ENCODE measurements at places on chromosomes 2 and 18.
A peak's percentile ranks its signal among the peaks of the same experiment; 100 is the strongest.

- no peak for DNase-seq
Measured at GRCh38 chr2:168543037-168543436, 87.0 kb downstream of the CERS6 start.

DNA sequence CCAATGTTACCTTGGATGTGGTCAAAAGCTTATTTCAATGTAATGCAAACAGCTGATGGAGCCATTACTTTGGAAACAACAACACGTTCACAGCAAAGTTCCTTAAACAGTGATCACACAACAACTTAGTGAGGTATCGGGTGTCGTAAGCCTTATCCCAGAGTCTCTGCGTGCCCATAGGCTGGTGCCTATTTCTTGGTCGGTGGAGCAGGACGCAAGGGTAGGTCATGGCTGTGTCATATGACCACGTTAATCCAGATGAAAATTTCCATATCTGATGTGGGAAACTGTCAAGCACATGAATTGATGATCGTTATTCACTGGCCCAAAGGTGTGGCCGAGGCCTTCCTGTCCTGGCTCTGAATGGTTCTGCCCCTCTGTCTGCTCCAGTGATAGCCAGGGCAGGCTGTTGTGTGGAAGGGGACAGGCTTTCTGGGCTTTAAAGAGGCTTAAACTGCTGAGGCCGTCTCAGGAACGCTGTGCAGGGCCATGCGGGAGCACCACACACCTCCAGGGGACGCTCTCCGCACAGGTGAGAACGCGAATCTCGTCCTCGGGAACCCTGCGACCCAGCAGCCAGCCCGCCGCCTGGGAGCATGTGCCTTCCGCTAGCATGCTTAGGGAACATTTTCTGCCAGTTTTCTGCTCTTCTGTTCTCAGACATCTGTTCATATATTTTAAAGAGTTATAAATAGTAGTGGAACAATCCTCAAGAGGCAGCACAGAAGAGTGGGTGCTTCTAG is 90.6 kb downstream of the KCTD1 start:
- DNase-seq = no peak

GRCh38 chr2:120401275-120402066 is 55.5 kb downstream of the INHBB start:
- DNase-seq = no peak

DNA sequence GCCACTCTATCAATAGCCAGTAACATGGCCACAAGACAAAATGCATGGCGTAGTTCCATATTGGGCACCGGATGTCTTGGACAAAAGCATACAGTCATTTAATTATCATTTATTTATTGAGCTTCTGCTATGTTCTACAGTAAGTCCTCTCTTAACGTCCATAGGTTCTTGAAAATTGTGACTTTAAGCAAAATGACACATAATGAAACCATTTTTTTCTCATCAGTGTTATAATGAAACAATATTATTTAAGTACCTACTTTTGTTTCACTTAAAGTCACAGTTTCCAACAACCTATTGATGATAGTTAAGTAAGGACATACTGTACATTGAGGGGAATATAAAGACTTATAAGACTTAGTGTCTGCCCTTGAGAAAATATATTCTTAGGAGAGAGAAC is 84.9 kb downstream of the XRCC5 start:
- DNase-seq = no peak

DNA sequence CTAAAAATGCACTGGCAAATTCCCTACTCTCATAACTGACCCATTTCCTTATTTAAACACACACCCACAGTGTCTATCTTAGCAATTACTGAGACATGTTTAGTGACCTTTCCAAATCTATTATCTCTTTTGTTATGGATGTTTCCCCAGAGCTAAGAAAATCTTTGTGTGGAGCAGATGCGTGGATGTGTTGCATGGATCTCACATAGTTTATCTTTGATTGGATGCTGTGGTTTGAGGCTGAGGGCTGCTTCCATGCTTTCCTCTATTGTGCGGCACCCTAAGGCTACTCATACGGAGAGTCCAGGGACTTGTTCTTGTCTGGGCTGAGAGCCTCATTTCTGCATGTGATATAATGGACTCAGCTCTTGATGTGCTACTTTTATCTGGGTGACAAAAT is 4.7 kb downstream of the ANKZF1 start:
- no peak for DNase-seq

- DNase-seq = no peak
Measured at GRCh38 chr2:15119722-15120175, 441.4 kb downstream of the NBAS start.

- no peak for DNase-seq
Measured at GRCh38 chr18:59072727-59073421, 66.8 kb upstream of the SEC11C start.

- DNase-seq = no peak
Measured at GRCh38 chr2:72198532-72199241, 51.0 kb upstream of the CYP26B1 start.

DNA sequence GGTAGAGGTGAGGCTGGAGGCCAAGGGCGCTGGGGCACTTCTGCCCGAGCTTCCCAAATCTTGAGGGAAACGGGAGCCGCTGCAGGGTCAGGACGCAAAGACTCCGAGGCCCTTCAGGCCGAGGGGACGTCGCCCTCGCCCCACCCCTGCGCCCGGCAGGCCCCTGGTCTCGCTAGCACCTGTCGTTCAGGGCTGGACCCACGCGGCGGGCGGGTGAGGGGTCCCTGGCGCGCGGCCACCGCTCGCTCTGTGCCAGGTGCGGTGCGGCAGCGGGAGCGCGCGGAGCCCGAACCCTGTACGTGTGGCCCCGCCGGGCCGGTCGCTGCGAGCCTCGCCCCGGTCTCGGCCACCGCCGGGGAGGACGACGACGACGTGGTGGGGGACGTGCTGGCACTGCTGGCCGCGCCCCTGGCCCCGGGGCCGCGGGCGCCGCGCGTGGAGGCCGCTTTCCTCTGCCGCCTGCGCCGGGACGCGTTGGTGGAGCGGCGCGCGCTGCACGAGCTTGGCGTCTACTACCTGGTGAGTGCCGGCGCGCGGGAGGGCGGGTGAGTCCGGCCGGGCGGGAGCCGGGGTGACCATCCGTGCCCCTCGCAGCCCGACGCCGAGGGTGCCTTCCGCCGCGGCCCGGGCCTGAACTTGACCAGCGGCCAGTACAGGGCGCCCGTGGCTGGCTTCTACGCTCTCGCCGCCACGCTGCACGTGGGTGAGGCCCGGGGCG is 4.9 kb downstream of the ERFE start:
- DNase-seq = peak; percentile 37

- DNase-seq = no peak
Measured at GRCh38 chr2:165562233-165562632, 92.7 kb downstream of the CSRNP3 start.

DNA sequence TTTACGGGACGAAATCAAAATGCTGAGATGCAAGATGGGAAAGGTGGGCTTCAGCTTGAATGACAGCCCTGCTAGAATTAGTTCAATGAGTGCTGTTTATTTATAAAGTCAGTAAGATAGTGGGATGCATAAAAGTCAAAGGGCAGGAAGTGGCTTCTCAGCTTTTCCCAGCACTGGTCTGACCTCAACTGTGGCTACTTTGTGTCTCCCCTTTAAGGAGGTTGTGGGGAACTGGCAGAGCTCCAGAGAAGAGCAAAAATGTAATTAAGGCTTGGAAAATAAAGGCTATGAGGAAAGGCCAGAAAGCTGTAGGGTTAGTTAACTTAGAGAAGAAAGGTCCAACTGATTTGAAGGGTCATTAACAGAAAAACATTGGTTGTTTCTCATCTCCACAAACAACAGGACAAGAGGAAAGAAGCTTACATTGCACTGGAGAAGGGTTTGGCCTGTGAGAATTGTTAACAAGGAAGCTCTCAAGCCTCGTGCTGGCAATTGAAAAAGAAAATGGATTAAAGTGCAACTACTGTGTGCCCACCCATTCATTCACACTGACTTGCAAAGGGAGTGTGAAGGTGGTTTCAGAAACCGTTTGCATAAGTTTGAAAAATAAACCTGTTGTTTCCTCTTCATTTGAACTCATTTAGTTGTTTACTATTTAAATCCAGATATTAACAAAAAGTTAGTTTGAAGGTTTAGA is 68.8 kb upstream of the CD28 start:
- no peak for DNase-seq

DNA sequence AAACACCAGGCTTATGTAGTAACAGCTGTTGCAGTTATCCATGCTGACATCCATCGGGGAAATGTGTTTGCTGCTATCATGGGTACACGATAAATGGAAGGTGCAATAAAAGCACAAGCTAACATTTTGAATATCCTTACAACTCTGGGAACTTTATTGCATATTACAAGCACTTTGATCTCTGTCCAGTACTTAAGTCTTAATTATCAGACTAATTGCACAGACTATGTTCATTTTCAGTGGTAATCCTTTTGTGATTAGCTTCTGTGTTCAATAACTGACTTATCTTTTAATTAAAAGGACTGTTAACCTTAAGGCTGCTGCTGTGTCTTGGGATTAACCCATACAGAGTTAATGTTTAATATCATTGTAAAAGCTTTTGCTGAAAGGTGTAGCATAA is 101.4 kb upstream of the ATP5MC3 start:
- no peak for DNase-seq

- DNase-seq = no peak
Measured at GRCh38 chr2:218368621-218369153, 12.0 kb downstream of the CATIP start.

GRCh38 chr2:15334644-15335326 is 226.3 kb downstream of the NBAS start:
- no peak for DNase-seq

GRCh38 chr2:206558492-206558891 is 83.8 kb upstream of the FAM237A start:
- no peak for DNase-seq

DNA sequence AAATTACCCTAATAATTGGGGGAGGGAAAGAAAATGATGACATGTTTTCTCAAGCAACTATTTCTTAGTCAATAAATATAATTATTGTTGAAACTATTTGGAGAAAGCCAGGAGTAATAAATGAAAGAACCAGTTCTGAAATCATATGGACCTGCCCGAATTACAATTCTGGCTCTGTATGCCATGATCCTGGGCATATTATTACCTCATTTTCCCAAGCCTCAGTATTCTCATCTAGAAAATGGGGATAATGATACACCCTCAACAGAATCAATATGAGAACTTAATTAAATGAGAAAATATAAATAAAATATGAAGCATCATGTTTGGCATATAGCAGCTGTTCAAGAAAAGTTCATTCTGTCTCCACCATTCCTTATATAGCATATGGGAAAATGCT is 22.9 kb downstream of the ARHGEF33 start:
- DNase-seq = no peak

DNA sequence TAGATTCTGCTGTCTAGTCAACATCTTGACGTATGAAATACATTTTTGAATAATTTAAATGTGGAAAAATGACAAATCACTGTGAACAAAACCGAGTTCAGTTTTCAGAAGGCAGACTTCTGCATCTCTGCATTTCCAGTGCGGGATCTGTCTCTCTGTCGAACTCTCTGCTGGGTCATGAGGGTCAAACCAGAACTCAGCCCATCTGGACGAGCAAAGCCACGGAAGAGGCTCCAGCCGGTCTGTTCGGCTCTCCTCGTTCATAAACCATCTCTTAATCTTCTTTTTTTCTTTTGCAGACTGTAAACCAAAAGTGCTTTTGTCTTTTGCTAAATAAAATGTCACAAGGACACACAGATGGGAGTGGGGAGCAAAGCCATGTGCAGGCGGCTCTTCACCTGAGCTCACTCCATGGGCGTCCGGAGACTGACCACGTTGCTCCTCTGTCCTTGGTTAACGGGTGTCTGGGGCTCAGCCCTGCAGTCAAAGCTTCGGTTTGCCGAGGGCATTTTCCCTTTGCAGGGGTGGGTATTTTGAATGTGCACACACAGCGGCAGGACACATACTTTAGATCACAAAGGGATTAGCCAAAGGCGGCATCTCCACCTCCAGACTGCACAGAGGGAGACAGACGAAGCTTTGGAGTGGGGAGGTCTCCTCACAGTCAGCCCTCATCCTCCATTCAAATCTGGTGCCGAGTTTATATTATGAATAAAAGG is 737.9 kb upstream of the SALL3 start:
- DNase-seq = no peak

- DNase-seq = no peak
Measured at GRCh38 chr2:45176390-45176789, 167.1 kb upstream of the SIX2 start.

DNA sequence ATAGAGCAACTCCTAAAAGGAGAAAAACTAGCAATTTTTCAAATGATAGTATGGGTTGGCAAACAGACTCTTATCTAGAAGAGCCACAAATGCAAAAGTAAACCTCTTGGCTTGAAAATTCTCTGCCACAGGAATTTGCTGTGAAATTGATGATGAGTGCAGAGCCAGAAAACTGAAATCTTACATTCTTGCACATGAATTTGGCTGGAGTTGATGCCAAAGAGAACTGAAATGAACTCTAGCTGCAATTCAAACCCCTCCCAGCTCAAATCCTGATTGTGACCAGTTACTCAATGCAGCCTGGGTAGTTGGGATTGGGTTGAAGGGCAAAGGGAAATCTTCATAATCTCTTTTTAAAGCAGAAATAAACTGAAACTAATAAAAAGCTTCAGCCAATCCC is 266.6 kb downstream of the PDE11A start:
- DNase-seq = no peak

DNA sequence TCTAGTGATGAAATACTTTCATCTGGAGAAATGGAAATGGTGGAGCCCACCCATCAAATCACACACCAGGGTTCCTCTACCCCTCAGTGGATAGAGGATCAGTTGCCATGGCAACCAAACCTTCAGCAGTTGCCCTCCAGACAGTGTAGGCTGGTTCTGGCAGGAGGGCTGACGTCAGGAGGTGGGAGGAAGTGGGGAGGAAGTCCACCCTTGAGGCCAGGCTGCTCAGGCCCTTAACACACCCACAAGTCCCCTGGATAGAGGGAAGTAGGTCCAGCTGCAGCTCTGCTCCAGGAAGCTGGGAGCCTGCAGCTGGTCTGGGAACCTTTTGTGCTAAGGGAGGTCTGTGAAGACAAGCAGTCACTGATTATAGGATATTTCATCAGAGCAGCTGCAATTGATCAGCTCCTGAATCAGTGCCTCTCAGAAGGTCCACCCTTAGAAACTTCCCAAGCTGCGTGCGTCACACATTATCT is 186.6 kb downstream of the MTX2 start:
- no peak for DNase-seq

GRCh38 chr2:6683516-6683915 is 182.2 kb downstream of the CMPK2 start:
- DNase-seq = no peak

- DNase-seq = peak; percentile 41
Measured at GRCh38 chr2:74834792-74835755, 1.1 kb downstream of the HK2 start.

DNA sequence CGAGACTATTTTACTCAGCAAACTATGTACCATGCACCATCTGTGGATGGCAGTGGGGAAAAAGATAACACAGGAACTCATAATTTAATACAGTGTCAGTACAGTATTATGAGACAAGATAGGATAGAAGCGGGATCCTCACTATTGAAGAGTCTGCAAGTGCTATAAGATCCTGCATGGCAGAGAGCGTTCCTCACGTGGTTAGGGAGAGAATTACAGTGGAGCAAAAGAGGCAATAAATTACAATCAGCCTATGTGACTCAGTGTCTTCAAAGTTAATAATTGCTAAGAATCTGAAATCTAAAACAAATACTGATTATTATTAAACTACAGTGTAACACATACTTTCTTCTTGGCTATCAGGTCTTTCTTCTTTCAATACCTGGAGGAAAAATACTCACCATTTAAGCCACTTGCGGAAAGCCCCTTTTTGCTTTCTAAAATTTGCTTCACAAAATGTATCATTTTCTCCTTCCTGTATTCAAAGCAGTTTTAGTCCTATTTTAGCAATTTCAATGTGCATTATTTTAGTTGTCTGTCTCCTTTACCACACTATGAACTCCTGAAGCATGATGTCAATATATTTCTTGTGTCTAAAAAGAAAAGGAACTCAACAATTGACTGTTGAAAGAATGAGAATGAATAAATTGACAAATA is 342.9 kb downstream of the SPAG16 start:
- no peak for DNase-seq

- DNase-seq = no peak
Measured at GRCh38 chr2:231597014-231597611, 4.4 kb downstream of the TEX44 start.

Measured in frontal cortex (tissue), 4 donors.